ENCODE measurements at places on chromosomes 13 and 19.

DNA sequence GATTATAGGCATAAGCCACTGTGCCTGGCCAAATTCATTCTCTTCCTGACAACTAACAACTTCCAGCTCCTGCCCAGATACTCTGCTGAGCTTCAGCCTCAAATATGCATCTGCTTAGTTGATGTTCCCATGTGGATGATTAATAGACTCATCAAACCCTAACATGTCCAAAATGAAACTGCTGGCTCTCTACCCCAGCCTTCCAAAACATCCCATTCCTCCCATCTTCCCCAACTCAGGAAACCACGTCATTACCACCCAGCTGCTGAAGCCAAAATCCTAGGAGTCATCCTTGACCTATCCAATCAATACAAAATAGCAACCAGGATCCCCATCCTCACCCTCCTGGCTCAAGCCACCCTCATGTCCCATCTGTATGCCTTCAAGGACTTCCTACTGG, 20.9 kb downstream of the POU2F2 start:
- DNase-seq: no peak

GRCh38 chr19:482186-483041, 13.9 kb upstream of the MADCAM1 start:
- DNase-seq: no peak

GRCh38 chr19:13707915-13708314, 56.4 kb upstream of the MRI1 start:
- DNase-seq: no peak

- DNase-seq: no peak
Observed at GRCh38 chr13:94917824-94918223, 205.5 kb upstream of the SOX21 start.

DNA sequence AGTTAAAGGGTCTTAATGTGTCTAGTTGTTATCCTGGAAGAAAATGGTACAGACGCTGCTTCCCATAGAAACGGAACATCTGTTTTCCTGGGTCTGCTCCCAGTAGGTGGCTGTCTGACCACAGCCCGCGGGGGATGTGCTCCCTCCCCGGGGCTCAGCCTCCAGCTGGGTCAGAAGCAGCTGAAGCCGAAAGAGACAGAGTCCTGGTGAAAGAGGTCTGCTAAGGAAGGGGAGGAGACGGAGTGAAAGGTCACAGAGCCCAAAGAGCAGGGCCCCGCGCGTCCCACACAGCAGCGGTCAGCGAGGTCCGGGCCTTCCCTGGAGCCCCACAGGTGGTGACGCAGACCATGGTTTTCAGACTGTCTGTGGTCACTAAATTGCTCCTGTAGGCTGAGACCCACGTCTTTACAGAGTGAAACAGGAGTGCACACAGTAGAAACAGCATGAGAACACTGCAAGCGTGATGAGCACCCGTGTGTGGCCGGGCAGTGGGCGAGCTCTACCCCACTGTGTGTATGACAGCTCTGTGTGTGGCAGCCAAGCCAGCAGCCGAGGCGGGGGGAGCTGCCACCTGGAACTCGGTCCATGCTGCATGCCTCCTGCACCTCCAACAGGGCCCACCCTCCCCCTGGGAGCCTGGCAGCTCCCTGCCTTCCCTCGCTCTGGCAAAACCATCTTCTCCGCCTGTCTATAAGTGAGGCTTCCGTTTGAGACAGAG, 52.0 kb upstream of the C13orf46 start:
- DNase-seq: no peak

DNA sequence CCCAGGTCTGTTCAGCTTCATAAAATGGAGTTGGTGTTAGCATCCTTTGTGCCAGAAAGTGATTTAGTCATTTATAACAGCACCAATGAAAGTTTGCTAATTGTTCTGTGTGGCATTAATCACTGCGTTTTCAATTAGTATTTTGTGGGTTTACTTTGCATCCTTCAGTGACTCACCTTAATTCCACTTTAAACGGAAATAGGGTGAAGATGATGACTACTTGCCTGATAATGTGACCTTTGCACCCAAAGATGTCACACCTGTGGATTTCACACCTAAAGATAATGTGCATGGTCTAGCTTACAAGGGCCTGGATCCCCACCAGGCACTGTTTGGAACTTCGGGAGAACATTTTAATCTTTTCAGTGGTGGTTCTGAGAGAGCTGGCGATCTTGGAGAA, 15.0 kb downstream of the GPATCH1 start:
- no peak for DNase-seq

DNA sequence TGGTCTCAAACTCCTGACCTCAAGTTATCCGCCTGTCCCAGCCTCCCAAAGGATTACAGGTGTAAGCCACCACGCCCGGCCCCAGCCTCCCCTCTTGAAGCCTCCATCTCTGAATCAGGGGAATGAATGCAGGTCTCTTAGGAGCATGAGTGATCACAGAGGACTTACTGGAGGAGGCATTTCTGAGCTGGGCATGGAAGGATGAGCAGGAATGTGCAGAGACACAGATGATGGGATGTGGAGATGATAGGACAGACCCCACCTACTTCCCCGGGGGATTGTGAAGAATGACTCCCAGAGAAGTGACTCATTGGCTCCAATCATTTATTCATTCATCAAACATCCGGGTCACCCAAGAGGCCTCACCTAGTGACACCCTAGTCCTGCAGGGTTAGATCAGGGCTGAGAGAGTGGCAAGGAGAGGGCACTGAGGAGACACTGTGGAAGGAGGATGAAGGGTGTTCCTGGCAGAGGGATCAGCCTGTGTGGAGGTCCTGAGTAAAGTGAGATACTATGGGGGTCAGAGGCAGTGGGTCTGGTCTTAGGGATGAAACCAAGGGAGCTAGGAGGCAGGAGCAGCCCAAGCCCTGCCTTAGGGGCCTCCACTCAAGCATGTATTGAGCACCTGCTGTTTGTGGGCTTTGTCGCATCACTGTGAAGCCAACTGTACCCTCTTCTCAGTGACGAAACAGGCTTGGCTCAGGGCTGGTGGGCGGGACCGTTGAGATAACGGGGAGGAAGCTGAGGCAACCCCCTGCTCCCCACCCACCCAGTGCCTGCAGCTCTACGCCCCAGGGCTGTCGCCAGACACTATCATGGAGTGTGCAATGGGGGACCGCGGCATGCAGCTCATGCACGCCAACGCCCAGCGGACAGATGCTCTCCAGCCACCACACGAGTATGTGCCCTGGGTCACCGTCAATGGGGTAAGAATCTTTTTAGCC, 3.0 kb downstream of the IFI30 start:
- DNase-seq: no peak

DNA sequence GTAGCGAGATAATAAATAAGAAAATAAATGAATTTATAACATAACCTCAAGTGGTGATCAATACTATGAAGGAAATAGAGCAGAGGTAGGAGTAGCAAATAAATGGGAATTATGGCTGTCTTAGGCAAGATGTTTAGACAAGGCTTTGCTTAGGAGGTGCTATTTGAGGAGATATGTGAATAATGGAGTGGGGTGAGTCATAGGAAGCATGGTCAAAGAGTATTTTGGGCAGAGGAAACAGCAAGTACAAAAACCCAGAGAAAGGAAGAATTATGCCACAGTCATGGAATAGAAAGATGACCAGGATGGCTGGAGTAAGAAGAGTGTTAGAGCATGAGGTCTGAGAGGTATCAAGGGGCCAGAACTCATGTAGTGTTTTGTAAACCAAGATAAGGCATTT, 33.6 kb upstream of the LPAR6 start:
- DNase-seq: no peak

GRCh38 chr19:33416307-33417215, 43.1 kb downstream of the CEBPG start:
- DNase-seq: peak; percentile 34

GRCh38 chr19:43597876-43598275, 1.5 kb downstream of the ZNF576 start:
- no peak for DNase-seq

- DNase-seq: no peak
Observed at GRCh38 chr13:21008026-21008425, 53.4 kb downstream of the LATS2 start.

DNA sequence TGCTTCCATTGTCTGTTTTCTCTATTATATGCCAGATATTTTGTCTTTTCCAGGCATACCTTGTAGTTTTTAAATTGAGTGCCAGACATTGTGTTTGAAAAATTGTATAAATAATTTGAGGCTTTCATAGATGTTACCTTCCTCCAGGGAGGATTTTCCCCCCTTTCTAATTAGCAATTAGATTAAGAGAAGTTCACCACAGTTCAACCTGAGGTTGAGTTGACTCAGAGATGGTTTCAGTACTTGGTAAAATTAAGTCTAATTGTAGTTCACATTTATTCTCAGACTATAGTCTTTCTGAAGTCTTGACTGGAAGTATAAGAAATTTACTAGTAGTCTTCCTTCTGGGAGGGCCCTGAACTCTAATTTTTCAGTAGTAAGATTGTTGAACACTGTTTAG, 104.1 kb upstream of the SCEL start:
- no peak for DNase-seq

DNA sequence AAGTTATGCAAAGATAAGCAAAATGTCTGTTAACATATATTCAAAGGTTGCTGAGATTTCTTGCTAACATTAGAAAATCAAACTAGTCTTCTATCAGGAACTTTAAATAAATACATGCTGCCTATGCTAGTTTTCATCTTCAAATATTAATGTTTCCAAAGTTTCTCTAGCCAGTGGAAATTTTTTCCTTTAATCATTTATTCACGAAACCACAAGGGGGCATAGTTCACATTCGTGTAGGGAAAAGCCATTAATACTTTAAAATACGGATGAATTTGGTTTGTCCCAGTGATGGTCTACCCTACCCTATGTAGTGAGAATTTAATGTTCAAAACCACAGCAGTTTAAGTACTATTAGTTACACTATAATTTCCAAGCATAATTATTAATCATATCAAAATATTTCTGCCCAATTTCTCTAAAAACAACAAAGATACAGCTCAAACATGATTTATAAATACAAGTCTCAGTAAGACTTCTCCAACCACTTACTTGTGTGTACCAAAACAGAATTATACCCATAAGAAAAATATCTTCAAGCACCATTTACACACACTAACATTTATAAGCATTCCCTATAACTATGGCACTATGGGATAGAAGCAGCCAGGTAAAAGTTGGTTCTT, 16.2 kb downstream of the NUFIP1 start:
- DNase-seq: no peak

- no peak for DNase-seq
Observed at GRCh38 chr19:47507924-47508553, 6.8 kb downstream of the NAPA start.

- no peak for DNase-seq
Observed at GRCh38 chr13:91313103-91313502, 34.4 kb upstream of the MIR17HG start.

DNA sequence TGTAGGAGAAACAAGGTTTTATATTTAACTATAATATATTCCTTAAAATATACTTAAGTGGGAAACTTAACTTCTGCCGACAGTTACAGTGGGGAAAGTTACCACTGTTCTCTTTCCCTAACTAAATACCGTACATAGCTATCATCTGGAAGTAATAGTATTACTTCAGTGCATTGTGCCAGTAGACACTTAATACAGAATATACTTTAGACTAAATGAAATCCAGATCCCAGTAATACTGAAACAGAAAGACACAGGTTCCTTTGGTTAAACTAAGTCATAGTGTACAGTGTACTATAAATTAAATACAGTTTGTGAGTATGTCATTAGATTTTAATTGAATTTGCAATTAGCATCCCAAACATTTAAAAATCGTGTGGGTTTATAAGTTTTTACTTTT, 107.5 kb downstream of the PCCA start:
- DNase-seq: no peak

GRCh38 chr13:43002021-43002420, 10.0 kb upstream of the EPSTI1 start:
- no peak for DNase-seq

DNA sequence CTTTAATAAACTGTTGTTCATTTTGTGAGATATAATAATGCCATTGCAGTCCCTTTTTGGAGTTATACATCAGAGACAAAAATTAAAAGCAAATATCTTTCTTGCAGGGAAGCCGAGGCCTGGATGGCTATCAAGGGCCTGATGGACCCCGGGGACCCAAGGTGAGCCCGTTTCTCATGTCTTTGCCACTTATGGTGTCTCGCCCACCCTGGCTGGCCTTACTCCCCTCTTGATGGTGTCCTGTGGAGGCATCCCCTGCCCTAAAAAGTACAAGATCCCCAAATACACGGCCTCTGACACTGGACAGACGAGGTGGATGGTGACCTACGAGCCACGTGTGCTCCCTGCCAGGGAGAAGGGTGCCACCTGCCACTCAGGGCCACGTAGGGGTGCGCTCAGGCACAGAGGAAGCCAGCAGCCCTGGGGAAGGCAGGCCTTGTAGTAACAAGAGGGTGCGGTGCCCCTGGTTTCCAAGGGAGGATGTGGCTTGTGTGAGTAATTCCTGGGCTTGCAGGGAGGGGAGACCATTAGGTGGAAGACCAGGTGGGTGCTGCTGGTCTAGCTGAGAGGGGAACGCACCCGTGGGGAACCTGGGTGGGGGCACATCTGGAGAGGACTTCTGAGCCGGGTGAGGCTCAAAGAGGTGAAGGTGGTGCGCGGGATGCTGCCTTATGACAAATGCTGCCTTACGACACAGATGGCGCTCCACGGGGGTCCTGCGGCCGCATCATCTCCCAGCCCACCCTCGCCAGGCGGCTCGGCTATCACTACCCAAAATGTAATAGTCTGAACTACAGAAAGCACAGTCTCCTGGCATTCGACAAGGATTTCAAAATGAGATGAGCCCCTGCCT, 115.6 kb downstream of the RAB20 start:
- no peak for DNase-seq

DNA sequence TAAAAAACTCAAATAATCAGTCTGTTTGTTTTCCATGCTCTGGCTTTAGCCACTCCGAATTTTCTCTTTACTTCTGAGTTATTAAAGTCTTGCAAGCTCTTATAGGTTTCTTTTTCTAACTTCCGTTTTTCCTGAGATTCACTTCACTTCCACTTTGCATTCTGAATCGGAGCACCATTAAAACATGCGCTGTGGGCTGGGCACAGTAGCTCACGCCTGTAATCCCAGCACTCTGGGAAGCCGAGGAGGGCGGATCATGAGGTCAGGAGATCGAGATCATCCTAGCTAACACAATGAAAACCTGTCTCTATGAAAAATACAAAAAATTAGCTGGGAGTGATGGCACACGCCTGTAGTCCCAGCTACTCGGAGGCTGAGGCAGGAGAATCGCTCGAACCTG, 357.9 kb downstream of the SLITRK6 start:
- no peak for DNase-seq

All from stimulated activated CD8-positive, alpha-beta memory T cell treated with anti-CD3 and anti-CD28 coated beads, Interleukin-7, amount 100 ng/mL, for 1 hour (primary cell).